ENCODE measurements at places on chromosomes 7 and 10.

- DNase-seq, result no peak
Observed at GRCh38 chr10:75688506-75689300, 257.3 kb downstream of the LRMDA start.

GRCh38 chr7:155227788-155228458, 69.8 kb upstream of the INSIG1 start:
- DNase-seq, result no peak

GRCh38 chr10:76029782-76030181, 598.4 kb downstream of the LRMDA start:
- no peak for DNase-seq

DNA sequence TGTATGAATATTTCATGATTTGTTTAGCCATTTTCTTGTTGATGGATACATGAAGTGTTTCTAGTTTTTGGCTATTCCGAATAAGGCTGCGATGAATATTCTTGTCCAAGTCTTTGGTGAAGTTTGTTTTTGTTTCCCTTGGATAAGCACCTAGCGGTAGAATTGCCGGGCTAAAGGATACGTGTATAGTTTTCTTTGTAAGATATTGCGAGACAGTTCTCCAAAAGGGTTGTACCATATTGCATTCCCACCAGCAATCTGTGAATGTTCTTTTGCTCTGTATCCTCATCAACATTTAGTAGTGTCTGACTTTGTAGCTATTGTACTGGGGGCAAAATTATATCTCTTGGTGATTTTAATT, 142.6 kb downstream of the DOCK1 start:
- no peak for DNase-seq

DNA sequence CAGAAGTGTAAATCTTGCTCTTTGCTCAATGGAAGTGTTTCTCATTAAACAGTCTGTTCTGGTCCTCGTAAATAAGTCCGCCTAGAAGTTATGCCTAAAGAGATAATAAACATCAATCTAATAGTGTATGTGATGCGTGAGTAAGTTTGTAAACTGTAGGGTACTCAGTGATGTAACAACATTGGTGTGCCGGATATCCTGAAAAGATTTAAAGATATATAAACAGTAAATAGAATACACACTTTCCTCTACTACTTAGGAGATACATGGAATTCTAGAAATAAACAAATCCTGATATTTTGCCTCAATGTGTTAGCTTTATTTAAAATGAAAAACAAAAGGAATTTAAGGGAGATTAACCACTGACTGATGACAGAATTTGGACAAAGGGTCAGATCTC, 123.5 kb downstream of the AHR start:
- DNase-seq, result no peak

- no peak for DNase-seq
Observed at GRCh38 chr7:106681815-106682495, 21.0 kb upstream of the CCDC71L start.

GRCh38 chr10:73810735-73811465, 498 bp downstream of the NDST2 start:
- DNase-seq, result peak; percentile 52

GRCh38 chr7:12328888-12329770, 74.5 kb downstream of the VWDE start:
- no peak for DNase-seq

DNA sequence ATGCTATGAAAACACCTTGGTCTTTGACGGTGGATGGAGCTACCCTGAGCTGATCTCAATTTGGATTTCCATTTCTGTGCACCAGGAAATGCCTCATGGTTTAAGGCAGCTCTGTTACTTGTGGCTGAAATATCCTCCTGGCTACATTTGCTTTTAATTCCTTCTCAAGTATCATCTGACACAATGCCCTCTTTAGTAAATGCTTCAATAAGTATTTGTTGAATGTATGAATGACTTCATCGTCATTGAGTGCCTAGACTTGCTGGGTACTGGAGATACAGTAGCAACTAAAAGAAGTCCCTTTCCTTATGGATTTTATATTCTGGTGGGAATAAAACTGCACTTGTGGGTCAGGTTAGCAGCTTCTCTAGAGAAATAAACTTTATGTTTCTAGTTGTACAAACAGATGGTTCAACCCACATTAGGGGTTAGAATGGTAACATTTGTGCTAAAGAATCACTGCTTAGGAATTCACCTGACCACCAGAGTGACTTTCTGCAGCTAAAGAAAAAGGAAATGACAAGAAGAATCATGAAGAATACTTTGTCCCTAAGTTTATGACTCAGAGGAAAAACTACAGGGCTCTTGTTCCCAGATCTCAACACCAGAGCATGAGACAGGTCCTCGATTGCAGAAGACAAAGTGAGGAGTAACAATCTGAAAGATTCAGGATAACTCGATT, 21.8 kb upstream of the SMNDC1 start:
- no peak for DNase-seq
